ENCODE measurements at places on chromosomes 11 and 22.

DNA sequence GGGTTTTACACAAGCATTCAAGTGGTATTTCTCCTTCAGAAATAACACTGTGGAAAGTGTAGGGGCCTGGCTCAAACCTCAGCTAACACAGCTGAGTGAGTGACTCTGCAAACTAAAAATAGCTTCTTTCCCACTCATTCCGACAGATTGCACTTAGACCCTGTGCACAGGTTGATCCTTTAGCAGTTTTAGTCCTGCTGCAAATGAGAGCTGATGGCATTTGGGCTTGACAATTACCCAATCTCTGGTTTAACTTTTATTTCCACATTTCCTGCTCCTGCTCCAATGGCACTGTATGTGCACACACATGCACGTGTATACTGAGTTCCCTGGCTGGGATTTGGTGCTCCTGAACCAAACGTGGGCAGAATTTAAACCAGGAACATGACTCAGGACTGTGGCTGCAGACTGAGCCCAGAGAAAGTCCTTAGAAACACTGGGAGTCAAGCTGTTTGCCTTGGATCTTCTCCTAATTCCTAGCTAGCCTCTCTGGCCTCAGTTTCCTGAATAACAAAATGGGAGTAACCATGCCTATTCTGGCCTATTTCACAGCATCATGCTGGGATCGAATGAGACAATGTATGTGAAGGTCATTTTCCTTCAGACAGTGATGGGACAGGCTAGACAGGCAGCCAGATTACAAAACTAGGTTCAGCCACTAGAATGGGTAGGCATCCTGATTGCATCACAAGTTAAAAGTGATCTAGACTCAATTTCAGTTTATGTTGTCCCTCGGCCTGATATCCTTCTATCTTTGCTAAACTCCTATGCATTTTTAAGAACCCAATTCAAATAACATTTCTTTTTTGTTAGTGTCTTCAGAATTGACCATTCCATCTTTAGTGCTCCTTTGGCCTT is 58.2 kb downstream of the SERGEF start:
- DNase-seq, result no peak

GRCh38 chr22:20591295-20591645 is 83.9 kb downstream of the MED15 start:
- DNase-seq, result no peak

- no peak for DNase-seq
Observed at GRCh38 chr22:31124290-31124689, 1.5 kb downstream of the INPP5J start.

DNA sequence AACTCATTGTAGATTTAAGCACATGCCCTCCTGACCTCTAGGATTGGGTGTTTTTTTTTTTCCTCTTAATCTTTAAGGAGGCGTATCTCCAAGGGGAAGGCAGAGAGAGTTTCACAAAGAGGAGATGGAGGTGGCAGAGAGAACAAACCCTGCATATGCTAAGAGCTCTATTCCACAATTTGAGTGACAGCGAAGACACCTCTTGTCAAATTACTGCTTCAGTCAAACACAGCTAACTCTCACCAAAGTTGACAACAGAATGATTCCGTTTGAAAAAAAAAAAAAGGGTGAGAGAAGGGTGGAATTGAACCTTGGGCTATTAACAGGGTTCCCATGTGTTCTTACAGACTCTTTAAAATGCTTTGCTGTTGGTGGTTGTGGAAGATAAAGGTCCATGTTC is 112.6 kb downstream of the NXPE2 start:
- DNase-seq, result no peak

DNA sequence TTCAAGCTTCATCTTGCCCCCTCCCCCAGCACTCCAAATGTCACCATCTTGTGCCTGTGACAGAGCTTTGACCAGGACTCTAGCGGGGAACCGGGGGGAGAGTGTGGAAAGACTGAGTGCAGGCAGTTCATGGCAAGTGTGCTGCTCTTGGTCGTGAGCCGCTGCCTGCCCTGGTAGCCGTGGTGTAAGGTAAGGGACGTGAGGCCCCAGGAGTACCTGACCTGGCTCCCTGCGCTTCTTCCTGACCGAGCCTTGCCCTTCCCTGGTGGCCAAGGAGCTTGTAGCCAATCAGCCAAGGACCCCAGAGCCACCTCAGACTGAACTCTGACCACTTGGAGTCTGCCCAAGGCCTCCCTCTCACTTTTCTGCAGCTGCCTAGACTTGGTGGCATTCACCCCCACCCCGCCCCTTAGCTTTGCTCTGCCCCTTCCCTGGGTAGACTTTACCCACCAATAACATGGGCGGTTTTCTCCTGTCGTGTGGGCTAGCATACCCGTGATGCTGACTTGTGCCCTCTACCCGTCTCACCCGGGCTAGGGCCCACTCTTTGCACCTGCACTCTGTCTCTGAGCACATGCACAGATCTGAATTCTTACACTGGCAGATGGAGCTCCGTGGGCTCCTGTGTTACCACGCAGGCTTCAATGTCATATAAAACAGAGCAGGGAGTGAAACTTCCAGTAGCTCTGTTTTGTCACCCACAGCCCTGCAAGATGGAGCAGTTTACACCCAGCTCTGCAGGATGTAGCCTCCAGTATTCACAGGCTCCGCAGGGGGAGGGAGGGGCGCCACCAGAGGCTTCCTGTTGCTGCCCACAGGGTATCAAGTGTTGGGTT is 1.5 kb downstream of the DGKZ start:
- no peak for DNase-seq

- DNase-seq, result no peak
Observed at GRCh38 chr11:109854731-109855130, 238.5 kb upstream of the ZC3H12C start.

DNA sequence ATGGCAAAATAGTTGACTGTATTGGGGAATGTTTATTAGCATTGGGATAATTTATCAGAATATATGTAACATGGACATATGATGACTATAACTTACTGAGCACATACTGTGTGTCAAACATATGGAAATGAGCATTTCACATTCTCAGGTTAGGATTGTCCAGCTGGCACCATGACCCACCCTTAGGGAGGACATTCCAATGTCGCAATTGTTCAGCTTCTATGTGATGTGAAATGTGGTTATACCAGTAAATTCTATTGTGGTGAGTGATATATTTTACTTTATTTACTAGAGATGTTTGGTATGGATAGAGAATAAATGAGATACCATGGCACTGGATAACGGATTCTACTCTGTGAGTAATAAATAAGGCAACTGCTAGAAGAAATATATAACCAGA is 50.4 kb downstream of the OR4A47 start:
- no peak for DNase-seq

DNA sequence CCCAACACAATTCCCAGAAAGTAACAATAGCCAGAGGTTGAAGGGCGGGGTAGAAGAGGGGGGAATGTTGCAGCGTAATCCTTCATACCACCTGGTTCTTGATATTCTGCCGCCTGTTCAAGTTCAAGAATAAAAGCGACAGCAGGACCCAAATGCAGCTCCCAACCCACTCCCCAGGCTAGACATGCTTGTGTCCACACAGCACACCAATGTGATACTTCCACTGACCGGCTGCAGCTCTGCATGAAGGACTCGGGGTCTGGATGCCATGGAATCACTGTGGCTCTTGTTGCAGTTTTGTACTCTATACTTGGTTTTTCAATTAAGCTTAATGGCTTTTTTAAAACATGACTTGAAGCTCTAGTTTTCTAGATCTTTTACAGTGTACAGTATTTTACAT is 6.5 kb downstream of the SRPRA start:
- no peak for DNase-seq

DNA sequence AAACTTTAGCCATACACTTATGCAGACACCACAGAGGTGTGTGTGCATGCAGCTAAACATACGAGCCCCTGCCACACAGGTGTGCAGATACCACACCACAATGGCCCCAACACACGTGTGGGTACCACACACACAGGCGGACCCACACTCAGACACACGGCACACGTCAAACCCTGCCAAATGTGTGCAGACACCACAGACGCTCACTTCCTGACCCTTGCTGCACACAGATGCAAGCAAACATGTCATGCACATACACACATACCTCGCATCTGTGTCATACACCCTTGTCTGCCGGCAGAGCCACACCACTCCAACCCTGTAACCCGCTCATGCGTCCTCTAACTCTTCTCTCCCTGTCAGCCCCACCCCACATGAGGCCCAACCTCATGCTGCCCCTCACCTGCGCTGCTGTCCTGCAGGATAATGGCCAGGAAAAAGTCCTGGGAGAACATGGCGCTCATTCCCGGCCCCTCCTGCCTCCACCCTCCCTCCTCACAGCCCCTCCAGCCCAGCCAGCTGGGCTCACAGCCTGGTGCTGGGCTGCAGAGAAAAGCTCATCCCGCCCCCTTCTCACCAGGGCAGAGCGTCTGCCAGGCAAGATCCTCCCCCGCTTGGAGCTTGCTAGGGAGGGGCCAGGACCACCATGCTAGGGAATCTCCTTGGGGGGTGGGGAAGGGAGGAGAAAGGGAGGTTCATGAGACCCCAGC is 14.2 kb downstream of the SMPD1 start:
- DNase-seq, result no peak

- DNase-seq, result no peak
Observed at GRCh38 chr11:45331839-45332238, 45.7 kb upstream of the SYT13 start.

- no peak for DNase-seq
Observed at GRCh38 chr11:12525466-12526055, 148.2 kb downstream of the PARVA start.

DNA sequence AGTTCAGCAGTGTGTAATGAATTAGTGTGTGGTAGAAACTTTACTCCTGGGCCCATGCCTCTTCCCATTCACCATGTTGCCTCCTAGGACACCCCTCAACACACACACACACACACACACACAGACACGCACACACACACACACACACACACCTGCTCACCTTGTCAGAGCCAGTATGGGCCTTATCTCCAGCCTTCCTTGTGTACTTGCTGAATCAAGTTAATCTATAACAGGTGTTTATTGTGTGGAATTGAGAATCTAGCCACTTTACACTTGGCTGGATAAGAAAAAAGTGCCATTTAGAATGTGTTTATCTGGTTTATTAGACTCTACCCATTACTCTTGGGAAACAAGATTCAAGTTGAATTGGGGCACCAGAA is 14.5 kb upstream of the ZDHHC13 start:
- no peak for DNase-seq

DNA sequence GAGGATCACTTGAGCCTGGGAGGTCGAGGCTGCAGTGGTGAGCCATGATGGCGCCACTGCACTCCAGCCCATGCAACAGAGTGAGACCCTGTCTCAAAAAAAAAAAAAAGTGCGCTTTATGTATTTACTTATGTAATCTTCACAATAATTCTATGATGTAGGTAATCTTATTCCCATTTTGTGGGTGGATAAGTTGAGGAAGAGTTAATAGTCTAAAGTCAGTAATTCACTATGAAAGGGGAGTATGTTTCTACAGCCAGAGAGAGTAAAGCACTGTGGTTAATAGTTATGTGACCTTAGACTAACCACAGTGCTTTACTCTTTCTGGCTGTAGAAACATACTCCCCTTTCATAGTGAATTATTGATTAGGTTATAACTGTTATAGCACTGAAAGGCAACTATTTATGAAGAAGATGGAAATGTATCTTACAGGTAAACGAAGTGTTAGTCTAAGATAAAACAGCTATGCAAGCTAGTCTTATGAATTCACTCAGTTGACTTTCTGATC is 11.9 kb downstream of the CTR9 start:
- no peak for DNase-seq

DNA sequence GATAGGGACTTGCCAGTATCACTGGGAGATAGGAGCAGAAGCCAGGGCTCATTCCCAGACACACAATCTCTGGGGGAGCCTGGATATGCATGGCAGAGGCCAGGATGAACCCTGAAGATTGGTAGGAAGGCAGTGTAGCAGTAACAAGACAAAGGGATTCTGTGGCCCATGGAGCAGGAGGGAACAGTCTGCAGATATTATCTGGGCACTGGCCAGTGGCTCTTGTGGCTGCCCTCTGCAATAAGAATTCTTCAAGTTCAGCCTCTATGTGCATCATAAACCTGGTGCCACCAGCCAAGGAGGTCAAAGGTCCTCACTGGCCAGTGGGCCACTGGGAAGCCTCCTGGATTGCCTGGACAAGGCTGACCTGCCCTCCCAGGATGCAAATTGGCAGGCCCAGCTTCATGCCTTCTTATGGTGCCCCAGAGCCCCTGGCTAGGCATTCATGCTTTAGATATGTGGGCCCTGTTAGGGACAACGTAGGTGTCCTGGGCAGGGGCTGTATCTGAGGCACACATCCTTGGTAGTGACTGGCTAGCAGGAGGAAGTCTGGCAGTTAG is 29.2 kb downstream of the KCNQ1OT1 start:
- no peak for DNase-seq

GRCh38 chr11:75524665-75525432 is 892 bp downstream of the GDPD5 start:
- no peak for DNase-seq
